Sigmoid colon (tissue), 7 donors: ENCODE measurements at places on chromosomes 12 and 14.

DNA sequence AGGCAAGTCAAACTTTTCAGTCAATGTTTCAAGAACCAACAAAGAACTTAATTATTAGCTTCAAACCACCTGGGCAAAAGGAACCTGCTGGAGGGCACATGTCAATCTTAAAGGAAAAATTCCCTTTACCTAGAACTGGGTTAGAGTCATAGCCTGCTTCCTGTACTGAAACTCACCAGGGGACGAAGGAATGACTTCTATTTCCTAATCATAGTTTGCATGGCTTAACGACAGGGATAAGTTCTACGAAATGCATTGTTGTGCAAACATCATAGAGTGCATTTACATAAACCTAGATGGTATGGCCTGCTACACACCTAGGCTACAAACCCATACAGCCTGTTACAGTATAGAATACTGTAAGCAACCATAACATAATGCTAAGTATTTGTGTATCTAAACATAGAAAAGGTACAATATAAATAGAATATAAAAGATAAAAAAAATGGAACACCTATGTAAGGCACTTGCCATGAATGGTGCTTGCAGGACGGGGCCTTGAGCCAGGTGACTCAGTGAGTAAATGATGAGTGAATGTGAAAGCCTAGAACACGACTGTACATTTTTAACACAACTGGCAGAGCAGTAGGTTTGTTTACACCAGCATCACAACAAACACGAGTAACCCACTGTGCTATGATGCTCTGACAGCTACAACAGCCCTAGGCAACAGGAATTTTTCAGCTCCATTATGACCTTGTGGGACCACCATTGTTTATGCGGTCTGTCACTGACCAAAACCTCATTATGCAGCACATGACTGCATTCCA, 234.9 kb upstream of the CAND1 start:
- no peak for DNase-seq

GRCh38 chr14:68309616-68310015, 483.3 kb downstream of the ZFP36L1 start:
- no peak for DNase-seq

DNA sequence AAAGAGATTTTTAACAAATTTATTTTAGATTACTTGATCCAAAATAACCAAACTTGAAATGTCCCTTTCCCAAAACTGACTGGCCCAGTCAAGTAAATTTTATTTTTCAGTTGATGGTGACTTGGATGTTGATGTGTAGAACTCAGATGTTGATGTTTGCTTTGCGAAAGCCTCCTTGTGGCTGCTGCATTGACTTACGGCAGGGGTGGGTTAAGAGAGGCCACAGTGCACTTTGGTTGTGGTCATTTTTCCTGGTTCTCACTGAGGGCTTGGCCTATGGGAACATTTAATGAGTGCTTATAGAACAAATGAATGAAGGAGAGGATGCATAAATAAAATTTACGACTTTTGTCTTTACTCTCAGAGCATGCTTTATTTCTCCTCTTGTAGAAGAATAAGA, 52.6 kb downstream of the SLCO1B3 start:
- no peak for DNase-seq

DNA sequence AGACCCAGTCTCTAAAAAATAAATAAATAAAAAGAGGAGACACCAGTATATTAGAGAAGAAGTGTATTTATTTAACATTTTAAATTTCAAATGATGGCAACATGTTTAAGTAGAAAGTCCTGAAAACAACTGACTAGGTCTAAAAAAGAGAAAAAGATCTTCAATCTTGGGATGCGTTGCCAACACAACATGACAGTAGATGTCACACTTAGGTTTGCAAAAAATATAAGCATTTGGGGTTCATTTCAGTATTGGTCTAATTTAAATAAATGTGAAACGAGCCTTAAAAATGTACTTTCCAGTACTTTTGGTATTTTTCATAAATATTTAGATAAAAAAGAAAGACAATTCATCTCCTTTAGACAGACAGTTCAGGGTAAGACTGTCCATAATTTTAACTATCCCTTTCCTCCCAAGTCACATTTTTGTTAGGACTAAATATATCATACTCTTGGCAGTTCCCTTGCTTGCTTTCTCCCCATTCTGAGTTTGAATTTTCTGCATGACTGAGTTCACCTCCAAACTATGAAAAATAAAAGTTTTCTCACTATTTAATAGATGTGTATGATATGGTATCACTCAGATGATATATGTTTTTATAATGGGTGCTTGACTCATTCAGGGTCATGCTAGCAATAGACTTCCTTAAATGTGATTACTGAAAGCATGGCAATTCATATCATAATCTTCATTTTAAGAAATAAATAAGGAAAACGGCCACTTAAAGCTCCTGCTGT, 4.3 kb downstream of the C14orf93 start:
- DNase-seq = no peak

DNA sequence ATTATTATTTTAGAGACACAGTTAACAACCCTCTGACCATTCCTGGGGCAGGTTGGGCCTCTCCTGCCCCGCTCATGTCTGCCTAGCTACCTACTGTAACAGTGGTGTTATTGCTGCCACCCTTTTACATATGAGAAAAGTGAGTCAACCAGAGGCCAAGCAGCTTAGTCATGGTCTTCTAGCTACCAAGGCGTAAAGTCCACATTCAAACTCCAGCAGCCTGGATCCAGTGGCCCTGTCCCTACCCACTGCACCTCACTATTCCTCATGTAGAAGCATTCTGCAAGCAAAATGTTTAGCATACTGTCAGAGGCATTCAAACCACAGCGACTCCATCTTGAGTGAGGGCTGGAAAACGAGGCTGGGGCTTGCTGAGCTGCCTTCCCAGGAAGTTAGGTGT, 95.8 kb downstream of the SLC15A4 start:
- no peak for DNase-seq

DNA sequence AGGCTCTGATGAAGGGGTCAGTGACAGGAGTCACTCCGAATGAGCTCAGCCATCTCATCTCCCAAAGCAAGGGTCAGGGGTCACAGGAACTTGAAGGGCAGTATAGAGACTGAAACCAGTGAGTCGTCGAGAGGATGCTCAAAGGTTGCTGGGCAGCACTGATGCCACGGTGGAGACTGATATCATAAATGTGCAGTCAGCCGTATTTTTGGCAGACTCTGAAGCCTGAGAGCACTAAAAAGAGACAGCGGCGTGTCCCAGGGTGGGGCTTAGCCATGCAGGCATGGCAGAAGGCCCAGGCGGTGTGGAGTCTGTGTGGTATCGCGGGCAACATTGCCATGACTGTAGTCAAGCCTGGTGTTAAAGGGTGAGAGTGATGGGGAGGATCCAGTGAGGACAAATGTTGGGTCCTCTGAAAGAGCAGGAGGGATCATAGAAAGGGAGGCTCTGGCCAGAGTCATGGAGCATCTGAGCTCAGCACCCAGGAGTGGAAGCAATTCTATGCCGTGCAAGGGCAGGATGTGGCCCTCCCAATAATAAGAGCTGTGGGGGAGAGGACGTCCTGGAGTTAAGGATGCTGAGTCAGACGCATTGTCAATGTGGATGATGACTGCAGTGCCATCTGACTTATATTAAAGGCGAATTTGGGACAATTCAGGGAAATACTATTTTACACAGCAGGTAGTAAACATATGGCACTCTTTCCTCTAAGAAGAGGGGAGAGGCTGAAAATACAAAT, 241.2 kb upstream of the FKBP4 start:
- DNase-seq = no peak

DNA sequence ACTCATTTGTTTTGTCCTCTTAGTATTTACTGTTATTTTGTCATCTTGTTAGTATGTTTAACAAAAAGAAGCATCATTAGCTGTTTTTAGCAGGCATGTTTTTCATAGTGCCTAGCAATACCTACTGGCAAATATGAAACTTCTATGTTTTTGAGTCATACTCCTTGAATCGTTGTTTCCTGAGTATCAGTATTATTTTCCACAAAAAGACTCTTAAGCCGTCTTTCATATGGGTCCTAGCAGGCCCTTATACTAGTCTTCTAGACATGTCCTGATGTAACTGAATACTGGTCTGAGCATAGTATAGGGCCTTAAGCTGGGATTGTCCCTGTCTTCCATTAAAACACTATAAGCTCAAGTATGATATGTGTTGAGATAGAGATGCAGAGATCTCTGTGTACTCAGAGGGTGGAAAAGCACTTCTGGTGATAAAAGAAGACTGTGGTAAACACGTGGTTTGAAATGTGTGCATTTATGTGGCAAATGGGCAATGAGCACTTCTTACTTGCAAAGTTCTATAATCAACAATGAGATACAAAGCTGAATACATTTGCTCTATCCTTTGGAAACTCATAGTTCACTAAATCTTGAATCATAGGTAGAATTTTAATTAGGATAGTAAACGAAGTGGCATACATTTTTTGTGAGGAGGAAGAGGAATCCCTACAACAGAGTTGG, 348.8 kb downstream of the PDZRN4 start:
- no peak for DNase-seq

DNA sequence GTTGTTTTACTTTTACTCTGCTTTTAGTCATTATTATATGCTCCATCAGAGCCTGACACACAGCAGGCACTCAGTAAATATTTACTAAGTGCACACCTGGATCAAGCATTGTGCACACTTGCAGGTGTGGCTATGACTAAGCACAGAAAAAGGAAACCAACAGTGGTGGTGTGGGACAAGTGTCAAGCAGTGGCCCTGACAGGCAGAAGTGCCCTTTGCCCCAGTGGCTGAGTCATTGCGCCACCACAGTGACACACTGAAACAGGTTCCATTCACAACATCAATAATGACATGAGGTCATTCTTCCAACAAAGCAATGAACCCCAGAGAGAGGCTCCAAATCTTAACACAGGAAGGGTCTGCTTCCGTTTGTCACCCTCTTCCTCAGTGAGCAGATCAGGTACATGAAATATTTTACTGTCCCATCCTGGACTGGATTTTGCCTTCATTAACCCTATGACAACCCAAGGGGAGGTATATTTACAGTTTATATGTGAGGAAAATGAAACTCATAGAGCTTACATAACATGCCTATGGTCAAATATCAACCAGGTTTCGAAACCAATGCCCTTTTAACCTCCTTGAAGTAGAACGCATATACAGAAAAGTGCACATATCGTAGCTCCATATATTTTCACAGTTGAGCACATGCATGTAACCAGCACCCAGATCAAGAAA, 82.6 kb upstream of the GTF2A1 start:
- no peak for DNase-seq

GRCh38 chr14:98999901-99000300, 272.1 kb downstream of the BCL11B start:
- DNase-seq = no peak

- DNase-seq = no peak
Measured at GRCh38 chr14:32588448-32589320, 259.6 kb downstream of the AKAP6 start.

DNA sequence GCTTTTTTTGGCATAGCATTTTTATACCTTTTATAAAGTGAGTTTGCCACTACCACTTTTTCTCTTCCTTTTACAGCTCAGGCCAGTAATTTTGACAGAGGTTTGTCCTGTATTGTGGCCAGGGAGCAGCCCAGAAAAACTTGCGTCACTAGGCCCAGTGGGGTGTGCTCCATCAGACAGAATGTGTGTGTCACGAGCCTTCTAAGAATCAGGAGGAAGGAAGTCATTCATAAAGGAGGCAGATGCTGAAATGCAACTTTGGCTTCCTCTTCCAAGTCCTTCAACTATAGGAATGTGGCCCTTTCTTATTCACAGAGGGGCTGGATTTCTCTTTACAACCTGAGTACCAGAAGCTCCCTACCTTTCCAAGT, 10.1 kb upstream of the RAB35 start:
- peak; percentile 81 for DNase-seq

- peak; percentile 93 for DNase-seq
Measured at GRCh38 chr12:124512667-124513296, 54.6 kb downstream of the NCOR2 start.

DNA sequence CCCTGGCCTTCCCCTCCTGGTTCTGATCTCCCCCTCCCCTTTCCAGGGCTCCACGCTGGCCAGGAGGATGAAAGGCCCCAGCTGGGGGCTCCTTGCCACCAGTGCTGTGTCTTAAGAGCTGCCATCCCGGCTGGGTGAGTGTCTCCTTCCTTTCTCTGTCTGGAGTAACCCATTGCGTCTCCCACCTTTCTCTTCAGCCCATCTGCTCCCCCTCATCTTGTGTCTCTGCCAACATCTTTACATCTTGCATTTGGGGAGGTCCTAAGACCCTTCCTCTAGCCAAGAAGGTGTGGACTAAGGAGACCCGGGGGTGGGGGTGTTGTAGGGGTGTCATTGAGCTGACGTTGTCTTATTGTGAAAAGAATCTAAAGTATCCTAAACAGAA, 505 bp downstream of the BCL2L2 start:
- DNase-seq = no peak

DNA sequence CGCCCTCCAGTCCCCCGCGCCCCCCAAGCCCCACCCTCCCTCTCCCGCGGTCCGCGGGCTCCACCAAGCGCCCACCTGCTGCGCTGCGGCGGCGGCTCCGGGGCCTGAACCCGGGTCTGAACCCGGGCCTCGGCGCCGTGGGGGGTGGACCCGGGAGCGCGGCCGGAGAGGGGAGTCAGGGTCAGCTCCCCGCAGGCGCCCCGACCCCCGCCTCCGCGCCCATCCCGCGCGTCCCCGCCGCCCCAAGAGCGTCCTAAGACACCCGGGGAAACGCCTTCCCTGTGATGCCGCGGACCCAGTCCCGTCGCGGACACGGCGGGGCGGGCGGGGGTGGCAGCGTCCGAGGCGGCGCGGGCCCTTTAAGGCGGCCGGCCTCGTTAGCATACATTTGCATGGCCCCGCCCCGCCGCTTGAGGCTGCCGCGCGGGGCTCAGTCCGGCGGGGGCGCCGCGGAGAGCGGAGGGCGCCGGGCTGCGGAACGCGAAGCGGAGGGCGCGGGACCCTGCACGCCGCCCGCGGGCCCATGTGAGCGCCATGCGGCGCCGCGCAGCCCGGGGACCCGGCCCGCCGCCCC, at the start of gene MMP17:
Gene MMP17, plus strand, starts transcription at position 433 of the 574 bp plus-strand sequence. Its CDS starts 102 bp downstream, at position 535.
- DNase-seq = peak; percentile 74

DNA sequence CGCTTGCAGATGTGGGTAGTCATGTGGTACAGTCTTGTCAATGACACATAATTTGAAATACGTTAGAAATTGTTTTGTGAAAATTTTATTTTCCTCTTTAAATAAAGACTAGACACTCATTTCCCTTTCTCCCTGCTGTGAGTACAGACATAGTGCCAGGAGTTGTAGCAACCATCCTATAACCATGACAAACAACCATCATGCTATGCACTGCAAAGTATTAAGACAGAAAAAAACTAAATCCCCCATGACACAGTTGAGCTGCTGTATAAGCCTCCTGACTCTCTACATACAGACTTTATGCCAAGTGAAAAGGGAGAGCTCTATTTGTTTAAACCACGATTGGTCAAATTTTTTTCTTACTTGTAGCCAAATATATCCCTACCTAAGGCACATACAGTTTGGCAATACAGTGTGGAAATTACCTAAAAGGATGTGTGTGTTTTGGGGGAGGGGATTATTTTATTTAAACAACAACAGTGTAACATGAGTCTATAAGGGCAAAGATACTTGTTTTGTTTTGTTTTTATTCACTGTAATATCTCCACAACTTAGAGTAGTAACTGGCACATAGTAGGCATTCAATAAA, 45.0 kb upstream of the KRR1 start:
- no peak for DNase-seq

- peak; percentile 97 for DNase-seq
Measured at GRCh38 chr12:104177663-104178501, 37.7 kb upstream of the TXNRD1 start.

GRCh38 chr12:42769455-42769854, 179.9 kb upstream of the PRICKLE1 start:
- no peak for DNase-seq

- no peak for DNase-seq
Measured at GRCh38 chr14:70043001-70043400, 145.8 kb downstream of the SLC8A3 start.

- DNase-seq = no peak
Measured at GRCh38 chr12:34334953-34335743, 312.9 kb downstream of the ALG10 start.

GRCh38 chr12:110677206-110677911, 11.6 kb downstream of the HVCN1 start:
- DNase-seq = no peak
